ENCODE measurements at places on chromosomes 1 and 21. TPM values are rescaled to one million over a fixed set of nuclear protein-coding genes. Genes with fewer than 3 reads are reported as not detected.
A peak's percentile ranks its signal among the peaks of the same experiment; 100 is the strongest.

The DNM3 gene
- total RNA-seq: 15.6 TPM

The PLD5 gene
- 1.6 TPM for total RNA-seq

The TEX38 gene
- 1.0 TPM for total RNA-seq

The NOS1AP gene
- total RNA-seq: 9.1 TPM

DNA sequence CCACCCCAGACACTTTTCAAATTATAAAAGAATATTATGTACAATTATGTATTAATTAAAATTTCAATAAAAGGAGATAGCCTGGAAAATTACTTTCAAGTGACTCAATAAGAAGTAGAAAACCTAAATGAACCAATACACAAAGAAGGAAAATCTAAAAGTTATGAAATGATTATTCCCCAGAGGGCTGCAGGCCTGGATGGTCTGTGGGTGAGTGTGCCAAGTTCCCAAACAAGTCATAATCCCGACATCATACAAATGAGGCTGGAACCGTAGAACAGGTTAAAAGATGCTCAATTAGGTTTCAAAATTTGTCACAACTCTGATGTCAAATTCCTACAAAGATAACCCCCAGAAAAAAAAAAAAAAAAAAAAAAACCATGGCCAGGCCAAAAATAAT lies 12.7 kb downstream of the SPATC1L start:
- ATAC-seq: no peak

- no peak for ATAC-seq
These were observed 4.3 kb upstream of the MX2 start for GRCh38 chr21:41357546-41357945.

GRCh38 chr1:11198851-11199594 lies 9.9 kb downstream of the ANGPTL7 start:
- ATAC-seq: no peak

DNA sequence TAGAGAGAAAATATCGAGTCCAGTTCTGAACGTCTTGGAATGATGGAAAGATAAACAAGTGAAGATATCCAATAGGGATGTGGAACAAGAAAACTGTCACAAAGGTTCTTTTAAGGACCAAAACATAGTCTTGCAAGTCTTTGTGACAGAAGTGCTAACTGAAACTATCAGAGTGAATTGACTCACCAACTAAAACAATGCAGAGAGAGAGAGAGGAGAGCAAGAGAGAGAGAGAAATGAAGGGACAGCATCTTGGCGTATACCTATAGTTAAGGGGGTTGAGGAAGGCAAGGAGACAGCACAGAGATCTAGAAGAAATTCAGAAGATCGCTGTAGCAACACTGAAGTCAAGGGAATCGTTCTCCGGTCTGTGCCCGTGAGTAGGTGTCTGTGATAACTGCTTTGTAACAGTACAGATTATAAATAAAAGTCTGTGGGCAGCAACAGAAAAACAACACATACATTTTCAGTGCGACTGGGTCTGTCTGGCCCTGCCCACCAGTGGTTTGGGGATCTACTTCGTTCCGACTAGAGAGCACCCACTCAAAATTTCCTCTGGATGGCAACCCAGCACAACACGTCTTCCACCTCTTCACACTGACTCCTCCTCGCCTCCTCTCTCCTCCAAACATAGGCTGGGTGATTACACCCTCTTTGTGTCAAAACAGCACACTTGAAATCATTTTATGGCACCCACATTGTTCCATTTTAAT lies 4.8 kb upstream of the COA6 start:
- ATAC-seq: no peak

GRCh38 chr21:28991861-28992525 lies 684 bp downstream of the LTN1 start:
- no peak for ATAC-seq

DNA sequence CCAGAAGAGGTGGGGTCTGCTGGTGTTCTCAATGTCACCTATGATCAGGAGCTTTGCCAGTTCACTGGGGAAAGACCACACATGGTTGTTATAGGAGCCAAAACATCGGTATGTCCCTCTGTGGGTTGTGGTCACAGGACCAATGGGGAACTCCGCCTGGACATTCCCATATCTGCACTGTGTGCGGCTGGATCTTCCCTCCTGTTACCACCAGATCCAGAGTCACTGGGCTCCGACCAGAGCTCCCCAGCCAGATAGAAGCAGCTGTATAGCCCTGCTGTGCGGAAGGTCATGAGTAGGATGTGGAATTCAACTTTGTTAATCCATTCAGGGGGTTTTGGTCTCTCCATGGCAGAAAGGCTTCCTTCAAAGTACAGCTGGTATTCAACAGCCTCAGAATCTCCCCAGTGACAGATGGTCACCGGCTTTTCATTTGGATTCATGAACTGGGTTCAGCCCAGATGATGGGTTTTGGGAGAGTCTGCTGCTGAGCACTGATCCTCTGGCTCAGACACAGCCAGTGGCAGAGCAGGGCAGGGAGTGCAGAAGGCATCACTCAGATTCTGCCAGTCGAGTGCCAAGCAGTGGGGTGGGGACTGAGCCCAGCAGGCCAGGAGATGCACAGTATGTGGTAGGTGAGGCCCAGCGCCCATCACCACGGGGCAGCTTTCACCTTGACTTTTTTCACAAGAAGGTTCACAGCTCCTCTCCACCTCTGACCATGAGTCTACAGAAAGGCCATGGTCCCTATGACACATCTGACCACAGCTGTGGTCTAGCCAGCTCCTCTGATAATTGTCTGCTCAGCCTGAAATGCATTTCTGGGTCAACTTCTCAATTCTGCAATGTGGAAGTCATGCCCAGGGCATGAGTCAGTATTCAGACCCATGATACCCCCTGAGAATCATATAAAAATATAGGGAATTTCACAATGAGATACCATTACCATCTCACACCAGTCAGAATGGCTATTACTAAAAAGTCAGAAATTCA lies 2.9 kb upstream of the SHCBP1L start:
- ATAC-seq: peak; percentile 83

DNA sequence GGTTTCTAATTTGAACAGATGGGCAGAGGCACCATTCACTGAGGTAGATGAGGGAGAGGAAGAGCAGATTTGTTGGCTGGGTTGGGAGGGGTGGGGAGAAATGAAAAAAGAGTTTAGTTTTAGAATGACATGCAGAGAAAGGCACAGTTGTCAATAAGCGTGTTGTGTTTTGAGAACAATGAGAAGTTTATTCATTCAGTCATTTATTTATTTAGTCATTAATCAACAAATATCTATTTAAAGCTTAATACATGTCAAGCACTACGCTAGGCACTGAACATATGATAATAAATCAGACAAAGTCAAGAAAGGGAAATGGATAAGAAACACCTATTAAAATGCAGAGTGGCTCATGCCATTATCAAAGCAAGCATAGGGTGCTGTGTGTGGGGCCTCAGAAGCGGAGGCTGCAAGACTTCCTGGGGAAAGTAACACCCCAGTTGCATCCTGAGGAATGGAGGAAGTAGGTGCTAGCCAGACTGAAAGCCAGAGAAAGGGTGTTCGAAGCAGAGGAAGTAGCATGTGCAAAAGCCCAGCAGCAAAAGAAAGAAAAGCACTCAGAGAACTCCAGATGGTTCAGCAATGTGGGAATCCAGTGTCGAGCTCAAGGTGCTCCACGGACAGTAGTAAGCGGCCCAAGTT lies 114.1 kb downstream of the RNF220 start:
- ATAC-seq: no peak

DNA sequence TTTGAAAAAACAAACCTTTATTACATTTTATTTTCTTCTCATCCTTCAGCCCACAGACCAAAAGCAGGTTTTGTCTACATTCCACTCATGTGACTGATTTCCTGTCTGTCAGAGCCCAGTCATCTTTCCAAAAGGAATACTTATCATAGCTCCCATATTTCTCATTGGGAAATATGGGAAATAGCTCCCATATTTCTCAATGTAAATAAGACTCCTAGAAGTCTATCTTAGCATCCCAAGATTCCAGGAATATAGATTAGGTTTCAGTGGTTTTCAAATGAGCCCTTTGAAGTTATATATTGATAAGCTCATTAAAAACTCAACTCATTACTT lies 19.1 kb upstream of the NRDC start:
- no peak for ATAC-seq

GRCh38 chr1:162928141-162928540 lies 67.2 kb upstream of the CCDC190 start:
- no peak for ATAC-seq

DNA sequence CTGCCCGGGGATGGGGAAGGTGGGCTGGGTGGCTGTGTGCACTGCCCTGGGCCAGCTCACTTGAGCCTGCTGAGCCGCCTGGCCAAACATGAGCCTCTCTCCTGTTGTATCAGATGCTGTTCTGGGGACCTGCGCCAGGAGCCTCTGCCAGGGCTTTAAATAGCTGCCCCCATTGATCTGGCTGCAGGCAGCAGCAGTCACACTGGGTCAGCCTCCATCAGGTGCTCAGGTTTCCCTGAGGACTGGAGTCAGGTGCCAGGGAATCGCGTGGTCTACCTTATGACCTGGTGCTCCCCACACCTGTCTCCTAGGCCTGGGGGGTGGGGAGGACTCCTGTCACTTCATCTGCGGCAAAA lies 700 bp upstream of the CCDC28B start:
- ATAC-seq: peak; percentile 1

- no peak for ATAC-seq
These were observed 6.4 kb upstream of the PCBP3 start for GRCh38 chr21:45636951-45637646.

Data from motor neuron (in vitro differentiated cells).